NAMALWA (cell line): ENCODE measurements at places on chromosomes 6 and 20.

DNA sequence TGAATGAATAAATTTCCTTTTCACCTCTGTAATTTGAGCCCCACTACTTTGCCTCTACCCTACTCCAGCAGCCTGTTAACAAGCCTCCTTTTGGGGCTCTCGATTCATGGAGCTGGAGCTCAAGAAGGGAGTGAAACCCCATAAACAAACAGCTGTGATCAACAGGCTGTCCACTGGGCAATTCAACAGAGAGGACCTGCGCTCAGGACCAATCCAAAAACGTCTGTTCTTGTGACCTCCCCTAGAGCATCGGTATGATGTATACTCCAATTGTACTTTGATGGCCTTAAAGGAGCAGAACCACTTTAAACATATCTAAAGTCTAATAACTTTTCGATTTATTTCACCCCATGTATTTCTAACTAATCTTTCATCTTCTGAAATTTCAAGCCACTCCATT lies 37.4 kb downstream of the HIVEP2 start:
- no peak for DNase-seq

DNA sequence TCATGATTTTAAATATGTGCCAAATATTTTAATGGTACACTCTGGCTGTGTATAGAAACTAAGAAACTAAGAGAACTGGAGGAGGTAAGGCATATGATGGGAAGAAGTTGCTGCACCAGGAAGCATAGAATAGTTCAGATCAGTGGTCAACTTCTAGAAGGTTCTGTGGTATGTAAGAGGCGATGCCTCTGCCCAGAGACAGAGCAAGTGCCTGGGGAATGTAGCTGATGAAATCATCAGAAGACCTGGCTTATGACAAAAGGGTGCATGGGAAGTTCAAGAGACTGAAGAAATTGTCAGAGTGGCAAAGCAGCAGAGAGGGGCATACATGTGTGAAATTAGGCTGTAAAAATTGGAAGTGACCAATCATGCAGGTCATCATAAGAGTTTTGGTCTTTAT lies 580.8 kb downstream of the BMP2 start:
- DNase-seq, result no peak

GRCh38 chr20:37207171-37207570 lies 27.8 kb upstream of the MROH8 start:
- DNase-seq, result no peak

GRCh38 chr20:48919882-48920526 lies 1.5 kb upstream of the ARFGEF2 start:
- DNase-seq, result peak; percentile 66

DNA sequence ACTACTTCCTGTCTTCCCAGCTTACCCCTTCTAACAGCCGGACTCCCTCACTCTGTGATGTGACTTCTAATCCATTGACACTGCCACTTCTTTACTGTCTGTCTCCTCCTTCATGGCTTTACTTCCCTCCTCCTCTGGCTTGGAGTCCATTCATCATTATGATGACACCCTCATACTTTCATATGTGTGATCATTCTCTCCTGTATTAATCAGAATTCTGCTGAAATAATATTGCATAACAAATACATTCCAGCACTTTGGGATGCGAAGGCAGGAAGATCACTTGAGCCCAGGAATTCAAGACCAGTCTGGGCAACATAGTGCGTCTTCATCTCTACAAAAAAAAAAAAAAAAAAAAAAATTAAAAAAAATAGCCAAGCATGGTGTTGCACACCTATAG lies 147.9 kb upstream of the BTBD3 start:
- DNase-seq, result no peak

DNA sequence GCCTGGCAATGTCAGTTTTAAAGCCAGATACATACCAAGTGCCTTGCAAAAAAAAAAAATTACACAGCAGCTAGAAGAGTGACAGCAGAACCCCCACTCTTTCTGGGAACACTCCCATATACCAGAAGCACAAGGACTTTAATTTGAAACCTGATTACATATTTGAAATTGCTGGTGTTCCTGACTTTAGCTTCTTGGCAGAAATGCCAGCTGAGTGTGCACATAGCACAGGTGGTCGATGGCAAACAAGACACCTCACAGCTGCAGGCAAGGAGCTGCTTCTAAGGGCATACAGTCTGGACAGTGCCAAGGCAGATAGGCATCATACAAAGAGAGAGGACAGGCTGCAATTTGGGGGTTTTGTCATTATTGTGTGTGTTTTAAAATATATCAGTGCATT lies 150.7 kb upstream of the SGK1 start:
- DNase-seq, result no peak
